ENCODE measurements at places on chromosomes 1 and 21.

DNA sequence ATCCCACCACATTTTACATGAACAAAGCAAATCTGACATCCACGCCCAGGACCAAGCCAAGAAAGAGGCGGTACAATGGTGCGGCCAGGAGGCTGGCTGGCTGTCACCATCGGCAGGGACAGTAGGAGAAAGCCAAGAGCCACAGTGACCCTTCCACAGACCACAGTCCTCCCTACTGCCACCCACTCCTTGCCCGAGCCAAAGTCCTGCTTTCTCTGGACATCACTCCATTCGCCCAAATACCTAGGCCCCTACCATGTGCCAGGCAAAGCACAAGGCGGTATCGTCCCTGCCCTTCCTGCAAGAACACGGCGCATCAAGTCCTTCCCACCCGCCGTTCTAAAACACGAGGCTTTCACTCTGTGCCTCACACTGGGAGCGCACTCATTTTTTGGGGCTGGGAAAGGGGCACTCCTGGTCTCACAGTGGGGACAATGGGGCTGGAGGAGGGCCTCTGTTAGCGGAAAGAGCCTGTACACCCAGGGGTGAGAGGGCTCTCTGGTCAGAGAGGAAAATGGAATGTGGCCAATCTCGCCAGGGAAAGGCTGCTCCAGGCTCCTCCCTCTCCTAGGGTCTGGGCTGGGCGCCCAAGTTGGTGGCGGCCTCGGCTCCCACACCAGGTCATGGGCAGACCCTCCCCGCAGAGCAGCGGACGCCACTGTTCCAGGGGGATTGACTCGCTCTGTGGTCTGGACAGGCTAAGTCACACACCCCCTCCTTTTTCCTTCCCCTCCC is 26.5 kb downstream of the SSBP3 start:
- DNase-seq: no peak

GRCh38 chr1:171983584-171983983 is 142.3 kb downstream of the DNM3 start:
- DNase-seq: no peak

DNA sequence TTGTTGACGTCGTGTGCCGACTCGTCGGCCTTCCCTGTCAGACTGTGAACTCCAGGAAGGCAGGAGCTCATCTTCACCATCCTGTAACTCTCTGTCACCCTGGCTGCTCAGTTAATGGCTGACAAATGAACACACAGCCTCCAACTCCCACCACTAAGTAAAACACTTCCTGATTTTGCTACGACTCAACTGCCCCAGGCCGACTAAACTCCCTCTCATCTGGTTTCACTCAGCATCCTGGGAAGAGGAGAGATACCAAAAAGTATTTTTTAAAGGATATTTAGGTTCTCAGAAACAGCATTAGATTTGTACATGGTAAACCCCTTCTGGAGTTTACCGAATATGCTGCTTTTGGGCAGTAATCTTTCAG is 18.2 kb upstream of the LHX4 start:
- no peak for DNase-seq

DNA sequence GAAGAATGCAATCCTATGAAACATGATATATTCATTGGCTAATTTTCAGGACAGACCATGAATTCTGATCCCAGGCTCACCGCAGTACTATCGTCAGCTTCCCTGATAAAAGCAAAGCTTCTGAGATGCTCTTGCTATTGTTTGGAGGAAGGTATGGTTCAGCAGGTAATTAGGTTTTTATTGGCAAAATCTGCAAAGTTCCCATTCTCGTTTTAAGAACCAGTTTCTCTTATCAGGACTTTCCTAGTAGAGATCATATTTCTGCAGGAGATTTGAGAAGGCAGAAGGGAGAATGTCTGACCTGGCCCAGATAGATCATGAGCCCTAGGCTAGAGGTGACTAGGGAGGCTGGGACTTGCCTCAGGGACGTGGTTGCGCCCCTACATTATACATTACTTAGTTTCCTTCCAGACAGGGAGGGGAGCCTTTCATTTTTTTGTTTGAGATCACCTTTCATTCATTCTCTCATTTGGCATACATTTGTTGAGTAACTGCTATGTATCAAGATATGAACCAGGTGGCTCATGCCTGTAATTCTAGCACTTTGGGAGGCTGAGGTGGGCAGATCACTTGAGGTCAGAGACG is 108.8 kb downstream of the NRIP1 start:
- DNase-seq: no peak

GRCh38 chr1:183892351-183892793 is 87.5 kb downstream of the RGL1 start:
- no peak for DNase-seq

- no peak for DNase-seq
Observed at GRCh38 chr1:12760256-12760795, 13.2 kb upstream of the PRAMEF12 start.

- no peak for DNase-seq
Observed at GRCh38 chr1:167634435-167634834, 4.4 kb downstream of the RCSD1 start.

DNA sequence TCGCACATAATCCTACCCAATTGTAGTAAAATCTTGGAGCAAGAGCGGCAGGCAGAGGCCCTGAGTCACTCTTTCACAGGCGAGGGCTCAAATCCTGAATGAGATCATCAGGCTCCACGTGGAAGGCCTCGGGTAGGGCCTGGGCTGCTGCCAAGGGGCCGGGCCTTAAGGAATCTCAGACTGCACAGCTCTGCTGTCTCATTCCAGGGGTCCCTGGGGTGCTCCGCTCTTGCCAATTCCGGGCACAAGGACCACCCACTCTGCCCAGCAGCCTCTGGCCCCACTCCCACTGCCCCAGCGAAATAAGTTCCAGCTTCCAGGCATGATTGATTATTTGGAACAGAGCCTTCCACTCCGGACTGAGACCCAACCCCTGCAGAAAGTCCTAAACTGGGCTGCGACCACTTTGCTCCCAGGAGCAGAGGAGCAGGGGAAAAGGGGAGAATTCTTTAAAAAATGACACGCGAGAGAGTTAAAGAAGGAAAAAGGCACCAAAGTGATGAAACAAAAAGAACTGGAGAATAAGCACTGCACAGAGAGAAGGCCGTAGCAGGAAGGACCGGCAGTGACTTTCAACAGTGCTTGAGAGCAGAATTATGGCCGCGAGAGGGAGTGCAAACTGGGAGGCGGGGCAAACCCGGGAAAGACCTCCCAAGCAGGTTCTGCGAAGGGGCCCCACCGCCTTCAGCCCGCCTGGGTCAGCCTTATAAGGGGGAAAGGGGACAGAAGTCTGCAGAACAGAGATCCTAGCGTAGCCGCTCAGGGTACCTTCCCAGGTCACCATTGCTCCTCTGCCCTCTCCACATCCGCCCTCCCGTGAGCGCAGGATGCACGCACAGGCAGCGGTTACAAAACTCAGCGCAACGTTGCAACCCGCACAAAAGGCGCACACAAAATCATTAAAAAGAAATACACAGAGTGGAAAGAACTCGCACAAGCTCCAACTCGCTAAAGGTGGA is 2.0 kb downstream of the ADAMTS1 start:
- no peak for DNase-seq

GRCh38 chr1:155313261-155313660 is 4.6 kb downstream of the FDPS start:
- no peak for DNase-seq

GRCh38 chr1:244674446-244674845 is 21.5 kb downstream of the DESI2 start:
- no peak for DNase-seq

GRCh38 chr1:188224263-188224662 is 1395.5 kb downstream of the PLA2G4A start:
- no peak for DNase-seq

GRCh38 chr1:230696722-230697437 is 17.0 kb downstream of the AGT start:
- no peak for DNase-seq

DNA sequence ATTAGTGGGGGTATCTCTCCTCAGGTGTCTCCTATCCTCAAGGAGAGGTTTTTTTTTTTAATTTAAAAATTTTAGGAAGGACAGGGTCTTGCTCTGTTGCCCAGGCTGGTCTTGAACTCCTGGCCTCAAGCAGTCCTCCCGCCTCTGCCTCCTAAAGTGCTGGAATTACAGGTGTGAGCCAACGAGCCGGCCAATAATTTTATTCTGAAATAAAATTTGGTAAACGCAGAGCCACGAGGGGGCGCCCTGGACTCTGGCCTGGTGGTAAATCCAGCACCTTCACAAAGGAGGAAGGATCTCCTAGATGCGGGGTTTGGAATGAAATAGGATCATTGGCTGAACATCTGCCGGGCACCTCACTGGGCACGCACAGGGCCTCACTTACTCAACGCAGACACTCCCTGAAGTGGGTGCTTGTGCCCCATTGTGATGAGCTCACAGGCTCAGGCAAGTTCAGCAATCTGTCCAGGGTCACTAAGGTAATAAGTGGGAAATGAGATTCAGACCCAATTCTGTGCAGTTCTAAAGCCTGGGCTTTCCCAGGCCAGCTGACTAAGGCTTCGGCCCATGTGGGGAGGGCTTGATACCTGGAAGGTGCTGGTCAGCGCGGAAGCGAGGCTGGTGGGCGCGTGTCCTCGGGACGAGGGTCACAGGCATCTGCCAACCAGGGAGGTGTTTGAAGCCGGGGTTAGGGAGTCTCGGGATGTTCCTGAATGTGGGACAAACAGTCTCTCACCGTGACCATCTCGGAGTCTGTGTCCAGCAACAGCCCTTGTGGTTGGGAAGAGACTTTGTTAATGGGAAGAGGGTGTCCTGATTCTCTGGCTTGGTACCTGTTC is 32.7 kb upstream of the ETV3 start:
- DNase-seq: peak; percentile 57

DNA sequence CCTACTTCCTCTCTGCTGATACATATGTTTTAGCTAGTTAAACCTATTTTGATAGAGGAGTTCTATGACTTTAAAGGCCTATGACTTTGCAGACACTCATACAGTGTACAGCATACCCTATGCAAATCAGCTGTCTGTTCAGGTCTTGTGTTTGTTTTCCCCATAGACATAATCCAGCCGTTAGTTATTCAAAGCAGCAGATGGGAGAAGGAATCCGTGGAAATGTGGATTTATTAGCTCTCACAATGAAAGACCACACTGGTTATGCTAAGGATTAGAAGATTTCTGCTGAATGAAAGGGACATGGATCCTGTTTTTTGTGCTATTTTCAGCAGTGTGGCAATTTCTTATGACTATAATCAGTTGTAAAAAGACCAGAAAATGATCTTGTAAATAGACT is 59.8 kb downstream of the MAST2 start:
- no peak for DNase-seq

- no peak for DNase-seq
Observed at GRCh38 chr1:87220993-87221392, 107.7 kb upstream of the LMO4 start.

- DNase-seq: no peak
Observed at GRCh38 chr1:925561-926421, 2.1 kb downstream of the SAMD11 start.

DNA sequence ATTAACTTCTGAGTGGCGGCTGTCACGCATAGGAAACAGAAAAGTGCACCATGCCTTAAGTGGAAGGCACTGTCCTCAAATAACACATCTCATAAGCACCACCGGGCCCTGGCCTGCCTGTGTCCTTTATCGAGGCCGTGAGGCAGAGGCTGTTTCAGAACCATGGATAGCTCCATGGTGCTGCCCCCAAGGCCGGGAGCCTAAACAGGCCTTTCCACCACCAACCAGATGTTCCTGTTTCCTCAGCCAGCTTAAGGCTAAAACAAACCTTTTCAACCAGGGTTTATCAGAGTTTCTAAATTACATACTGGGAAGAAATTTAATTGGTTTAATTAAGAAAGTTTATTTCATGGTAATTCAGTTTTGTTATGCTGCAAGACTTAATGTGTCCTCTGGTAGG is 114.4 kb downstream of the DMRTA2 start:
- DNase-seq: no peak

GRCh38 chr1:96843196-96843595 is 121.6 kb downstream of the PTBP2 start:
- DNase-seq: no peak

- DNase-seq: no peak
Observed at GRCh38 chr1:91124989-91125417, 103.2 kb upstream of the ZNF644 start.

- peak; percentile 8 for DNase-seq
Observed at GRCh38 chr21:31872452-31873274, at the start of gene HUNK. TSS of gene HUNK (plus strand) at chr21:31873020. CDS start at chr21:31873675, 655 bp downstream.

- no peak for DNase-seq
Observed at GRCh38 chr1:54410359-54410758, 4.2 kb upstream of the SSBP3 start.

- DNase-seq: no peak
Observed at GRCh38 chr21:15823486-15824150, 93.8 kb downstream of the USP25 start.

- DNase-seq: no peak
Observed at GRCh38 chr1:109989506-109990301, 5.1 kb downstream of the AHCYL1 start.

GRCh38 chr1:9877962-9878361 is 32.1 kb downstream of the CTNNBIP1 start:
- no peak for DNase-seq

GRCh38 chr1:197884173-197884572 is 18.3 kb upstream of the C1orf53 start:
- no peak for DNase-seq

- DNase-seq: no peak
Observed at GRCh38 chr21:17390569-17390968, 122.3 kb upstream of the CXADR start.

GRCh38 chr21:16633831-16634459 is 878.9 kb upstream of the CXADR start:
- no peak for DNase-seq

- no peak for DNase-seq
Observed at GRCh38 chr1:237431448-237431847, 389.5 kb downstream of the RYR2 start.

DNA sequence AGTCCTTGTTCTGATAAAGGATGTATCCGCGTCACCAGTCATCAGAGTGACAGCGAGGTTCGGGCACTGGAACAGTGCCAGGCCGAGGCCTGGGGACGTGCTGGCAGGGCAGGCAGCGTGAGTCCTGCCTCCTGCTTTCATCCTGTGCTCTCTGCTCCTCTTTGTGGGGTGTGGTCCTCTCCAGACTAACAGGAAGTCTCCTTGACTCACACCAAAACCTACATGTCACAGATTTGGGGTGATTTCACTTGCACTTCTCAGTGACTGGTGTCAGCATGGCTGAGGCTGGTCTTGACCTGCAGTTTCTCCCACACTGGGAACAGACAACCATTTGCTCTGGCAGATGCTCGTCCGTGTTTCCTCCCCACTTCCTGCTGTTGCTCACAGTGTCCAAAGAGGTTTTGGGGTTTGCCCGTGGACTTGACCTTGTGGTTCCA is 8.8 kb upstream of the NLRP3 start:
- DNase-seq: no peak

GRCh38 chr1:228405200-228405978 is 1.2 kb downstream of the TRIM11 start:
- no peak for DNase-seq

DNA sequence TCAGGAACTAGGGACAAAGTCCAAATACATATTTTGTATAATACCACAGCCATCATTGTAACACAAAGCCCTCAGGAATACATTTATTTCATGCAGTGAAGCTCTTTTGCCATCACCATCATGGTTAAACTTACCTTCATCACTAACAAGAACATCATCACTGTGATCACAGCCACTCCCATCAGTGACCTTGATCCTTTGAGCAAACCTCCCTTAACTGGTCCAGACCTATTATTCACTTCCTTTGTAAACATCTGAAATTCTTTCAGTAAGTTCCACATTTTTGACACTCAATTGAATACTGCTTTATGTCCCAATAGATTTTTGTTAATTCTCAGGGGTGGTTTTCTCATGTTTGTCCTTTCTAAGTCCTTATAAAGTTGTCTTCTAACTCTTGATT is 16.2 kb upstream of the KPRP start:
- DNase-seq: no peak
